ENCODE measurements at places on chromosomes 2 and 18.

DNA sequence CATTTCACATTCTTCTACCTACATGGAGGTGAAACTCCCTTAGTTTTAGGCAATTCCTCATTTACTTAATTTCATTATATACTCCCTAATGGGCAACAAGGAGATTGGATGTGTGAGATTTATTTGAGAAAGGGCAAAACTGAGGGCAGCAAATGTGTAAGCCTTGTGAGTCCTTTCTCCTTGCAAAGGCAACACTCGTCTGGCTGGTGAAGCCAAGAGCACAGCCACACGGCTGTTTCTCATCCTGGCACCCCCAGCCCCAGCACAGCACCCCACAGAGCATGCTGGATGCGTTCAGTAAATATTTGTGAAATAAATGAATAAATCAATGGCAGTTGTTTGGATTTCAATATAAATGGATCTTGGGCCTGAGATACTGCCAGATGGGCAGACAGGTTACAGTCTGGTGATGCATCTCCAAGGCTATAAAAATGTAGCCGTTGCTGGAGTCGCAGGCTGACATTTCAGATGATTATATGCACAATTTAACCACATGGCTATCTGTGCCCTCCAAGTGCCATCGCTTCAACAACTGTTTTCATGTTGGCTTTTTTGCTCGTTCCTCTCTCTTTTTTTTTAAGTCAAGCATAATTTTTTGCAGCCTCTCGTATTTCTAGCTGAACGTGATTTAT is 154.1 kb upstream of the REV1 start:
- DNase-seq: no peak

- no peak for DNase-seq
Measured at GRCh38 chr2:46116150-46116549, 181.1 kb upstream of the EPAS1 start.

- no peak for DNase-seq
Measured at GRCh38 chr2:191483117-191483516, 194.8 kb upstream of the NABP1 start.

GRCh38 chr2:157106950-157107349 is 150.6 kb upstream of the GALNT5 start:
- no peak for DNase-seq

DNA sequence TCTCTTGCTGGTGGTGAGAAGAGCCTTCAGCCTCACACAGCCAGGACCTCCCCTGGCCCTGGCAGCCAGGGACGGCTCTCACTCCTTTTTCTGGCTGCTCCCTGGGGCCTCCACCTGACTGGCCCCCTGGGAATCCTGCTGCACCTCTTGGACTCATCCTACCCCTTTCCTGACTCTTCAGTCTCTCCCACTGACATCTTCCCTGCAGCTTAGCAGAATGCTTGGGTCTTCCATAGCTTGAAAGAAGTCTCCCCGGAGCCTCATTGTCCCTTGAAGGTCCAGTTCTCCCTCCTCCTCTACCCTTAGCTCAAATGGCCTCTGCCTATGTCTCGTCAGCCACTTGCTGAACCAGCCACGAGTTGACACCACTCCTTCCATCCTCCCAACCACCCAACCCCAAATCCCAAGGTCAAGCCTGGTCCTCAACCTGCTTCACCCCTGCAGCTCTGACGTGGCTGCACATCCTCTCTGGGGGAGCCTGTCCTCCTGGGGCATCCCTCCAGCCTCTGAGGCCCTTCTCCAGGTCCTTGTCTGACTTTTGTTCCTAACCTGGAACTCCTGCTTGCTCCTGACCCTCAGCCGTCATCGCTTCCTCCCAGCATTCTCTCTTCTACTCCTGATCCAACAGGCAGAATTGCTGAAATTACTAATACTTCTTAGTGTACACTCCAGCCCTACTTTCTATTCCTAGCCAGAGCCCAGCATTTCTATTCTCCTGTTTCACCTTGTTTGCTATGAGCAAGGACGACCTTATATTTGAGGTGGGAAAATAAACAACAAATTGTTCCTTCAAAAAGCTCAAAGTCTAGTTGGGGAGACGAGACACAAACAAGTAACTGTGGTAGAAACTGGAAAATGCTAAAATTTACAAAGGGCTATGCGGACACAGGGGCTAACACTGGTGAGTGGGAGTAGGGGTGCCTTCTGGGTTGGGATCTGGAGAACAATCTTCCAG is 68.7 kb upstream of the MGAT4A start:
- peak; percentile 55 for DNase-seq

DNA sequence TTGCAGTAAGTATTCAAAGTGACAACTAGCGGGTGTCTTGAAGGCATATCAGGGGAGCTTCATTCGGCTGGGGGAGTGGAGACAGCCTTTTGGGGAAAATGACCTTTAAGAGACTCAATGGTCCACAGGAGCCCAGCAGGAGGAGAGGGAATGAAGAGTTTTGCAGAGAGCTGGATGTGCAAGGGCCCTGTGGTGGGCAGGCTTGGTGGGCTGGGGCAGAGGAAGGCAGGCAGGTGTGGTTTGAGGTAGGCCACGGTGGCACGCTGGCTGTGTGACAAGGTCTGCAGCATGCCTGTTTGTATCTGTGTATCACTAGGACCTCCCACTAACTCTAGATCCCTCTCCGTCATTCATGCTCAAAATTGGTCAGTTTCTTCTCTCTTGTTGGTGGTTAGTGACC is 53.7 kb downstream of the CD8B2 start:
- DNase-seq: no peak

GRCh38 chr2:237686659-237687136 is 59.3 kb downstream of the LRRFIP1 start:
- DNase-seq: no peak

- no peak for DNase-seq
Measured at GRCh38 chr18:48711651-48712486, 173.0 kb downstream of the CTIF start.

GRCh38 chr2:73746015-73746876 is 9.1 kb upstream of the TPRKB start:
- no peak for DNase-seq

DNA sequence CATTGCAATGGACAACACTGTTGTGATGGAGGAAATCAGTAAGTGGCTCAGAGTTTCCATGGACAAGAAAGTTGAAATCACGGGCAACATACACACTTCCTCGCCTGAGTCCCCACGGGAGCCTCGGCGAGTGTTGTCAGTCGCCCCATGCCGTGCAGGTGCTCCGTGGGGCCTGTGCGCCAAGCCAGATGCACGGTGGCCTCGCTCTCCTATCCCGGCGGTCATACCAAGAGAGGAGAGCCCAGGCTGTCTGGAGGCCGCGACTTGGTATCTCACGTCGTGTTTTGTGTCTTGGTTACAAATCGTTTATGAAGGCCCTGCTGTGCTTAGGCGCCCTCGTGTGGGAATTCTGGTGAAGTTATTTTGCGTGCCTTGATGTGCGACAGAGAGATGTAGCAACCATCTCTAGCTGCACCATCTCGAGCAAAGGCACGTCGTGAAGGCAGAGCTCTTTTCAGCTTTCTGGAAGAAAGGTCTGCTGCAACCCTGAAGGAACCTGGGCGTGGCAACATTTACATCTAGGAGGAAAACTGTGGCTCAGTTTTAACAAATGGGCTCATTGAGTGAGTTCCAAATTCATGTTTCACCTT is 21.8 kb downstream of the ATG4B start:
- DNase-seq: no peak

- no peak for DNase-seq
Measured at GRCh38 chr18:36073676-36074075, 6.3 kb upstream of the RPRD1A start.

Measured in vagina (tissue), 2 donors.